Adipocyte (in vitro differentiated cells): ENCODE measurements at places on chromosomes 3 and 15.
A peak's percentile ranks its signal among the peaks of the same experiment; 100 is the strongest.

- peak; percentile 4 for DNase-seq
Observed at GRCh38 chr3:65666448-65667091, 372.1 kb downstream of the MAGI1 start.

GRCh38 chr15:34070003-34070402, 31.0 kb upstream of the AVEN start:
- DNase-seq = no peak

- DNase-seq = no peak
Observed at GRCh38 chr3:13051066-13051465, 22.2 kb downstream of the IQSEC1 start.

- peak; percentile 1 for DNase-seq
Observed at GRCh38 chr3:128946411-128946810, 47.5 kb downstream of the CFAP92 start.

GRCh38 chr15:35208353-35208752, 123.3 kb upstream of the NANOGP8 start:
- DNase-seq = no peak

DNA sequence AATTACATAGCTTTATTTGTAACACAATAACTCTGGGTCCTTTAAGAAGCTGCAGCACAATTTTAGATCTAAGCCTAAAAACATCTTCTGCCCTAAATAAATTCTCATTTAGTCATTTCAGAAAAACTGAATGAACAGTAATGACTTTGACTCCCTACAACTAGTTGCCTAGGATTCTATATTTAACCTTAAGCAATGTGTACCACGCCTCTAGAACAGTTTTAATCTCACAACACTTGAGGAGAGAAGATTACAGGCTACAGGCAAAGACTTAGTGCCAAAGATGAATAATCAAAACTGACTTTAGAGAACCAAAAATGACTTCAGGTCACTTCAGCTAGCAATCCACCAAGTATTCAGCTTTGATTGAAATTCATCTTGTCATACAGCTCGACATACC, 192.8 kb downstream of the ULK4 start:
- DNase-seq = no peak

GRCh38 chr3:10467204-10467603, 38.2 kb downstream of the ATP2B2 start:
- no peak for DNase-seq

- DNase-seq = peak; percentile 82
Observed at GRCh38 chr3:8869613-8870012, 93.7 kb downstream of the RAD18 start.

DNA sequence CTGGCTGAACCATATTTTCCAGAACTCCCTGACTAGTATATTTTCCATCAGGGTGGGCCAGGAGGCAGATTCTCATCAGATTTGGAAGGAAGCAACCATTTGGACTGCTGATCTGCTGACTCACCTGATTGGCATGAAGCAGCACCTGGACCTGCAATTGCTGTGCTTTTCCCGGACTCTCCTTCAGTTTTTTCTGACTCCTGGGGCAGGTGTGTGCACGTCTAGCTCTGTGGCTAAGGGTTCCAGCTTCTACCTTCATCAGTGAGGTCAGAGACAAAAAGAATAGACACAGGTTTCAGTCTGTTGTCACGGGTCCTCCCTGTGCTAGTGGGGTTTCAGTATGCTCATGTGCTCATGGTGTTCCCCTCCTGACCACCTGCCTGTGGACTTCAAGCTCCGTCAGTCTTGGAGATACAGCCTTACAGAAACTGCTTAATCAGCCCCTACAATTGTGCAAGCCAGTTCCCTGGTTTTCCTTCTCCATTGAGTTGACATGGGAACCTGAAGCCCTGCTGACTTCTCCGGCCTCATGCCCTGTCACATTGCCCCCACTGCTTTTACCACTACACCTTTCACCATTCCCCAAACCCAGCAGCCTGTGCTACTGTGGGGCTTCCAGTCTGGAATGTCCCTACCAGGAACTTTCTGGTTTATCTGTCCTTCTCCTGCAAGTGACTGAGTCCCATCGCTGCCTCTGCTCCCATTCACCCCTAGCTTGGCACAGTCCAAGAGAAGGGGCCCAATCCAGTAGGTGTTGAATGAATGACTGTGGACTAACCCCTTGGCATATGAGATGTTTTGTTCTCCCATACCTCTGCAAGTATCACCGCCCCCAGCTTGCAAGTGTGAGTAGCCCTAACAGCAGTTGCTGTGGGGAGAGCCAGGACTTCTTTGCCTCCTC, 31.7 kb downstream of the HMCES start:
- DNase-seq = no peak

DNA sequence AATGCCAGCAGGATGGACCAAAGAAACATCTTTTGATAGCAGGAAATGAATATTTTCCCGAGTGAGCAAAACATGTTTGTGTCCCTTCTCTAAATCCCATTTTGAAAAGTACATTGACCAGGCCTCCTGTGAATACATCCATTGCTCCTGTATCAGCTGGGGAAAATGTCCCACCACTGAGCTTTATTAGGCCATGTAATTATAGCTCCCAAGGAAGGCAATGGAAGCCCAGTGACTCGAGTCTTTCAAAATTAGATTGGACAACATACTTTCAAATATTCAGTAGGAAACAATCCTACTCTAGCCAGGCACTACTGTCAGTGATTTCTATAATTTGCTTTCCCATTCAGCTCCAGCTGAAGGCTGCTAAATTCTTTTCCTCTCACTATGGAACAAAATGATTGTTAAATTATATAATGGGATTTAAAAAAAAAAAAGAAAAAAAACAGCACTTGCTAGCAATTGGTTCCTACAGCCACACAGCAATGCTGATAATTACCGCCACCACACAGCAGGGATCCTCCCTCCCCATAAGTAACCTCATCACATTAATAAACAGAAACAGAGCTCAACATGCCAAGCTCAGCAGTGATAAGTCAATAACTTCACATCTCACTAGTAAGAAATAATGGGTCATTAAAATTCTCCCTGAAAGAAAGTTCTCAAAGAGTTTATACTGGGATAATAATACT, 172.4 kb upstream of the SLC2A2 start:
- DNase-seq = no peak

DNA sequence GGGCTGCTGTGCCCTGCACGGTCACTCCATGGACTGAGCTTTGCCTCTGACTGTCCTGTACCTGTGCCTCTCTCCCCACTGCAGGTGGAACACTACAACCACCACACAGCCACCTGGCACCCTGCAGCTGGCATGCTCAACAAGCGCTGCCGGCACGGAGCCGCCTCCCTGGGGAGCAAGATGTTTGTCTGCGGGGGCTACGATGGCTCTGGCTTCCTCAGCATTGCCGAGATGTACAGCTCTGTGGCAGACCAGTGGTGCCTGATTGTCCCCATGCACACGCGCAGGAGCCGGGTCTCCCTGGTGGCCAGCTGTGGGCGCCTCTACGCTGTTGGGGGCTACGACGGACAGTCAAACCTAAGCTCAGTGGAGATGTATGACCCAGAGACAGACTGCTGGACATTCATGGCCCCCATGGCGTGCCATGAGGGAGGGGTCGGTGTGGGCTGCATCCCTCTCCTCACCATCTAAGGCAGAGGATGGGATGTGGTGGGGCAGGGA, 37.3 kb upstream of the PTPN23 start:
- DNase-seq = no peak

- peak; percentile 58 for DNase-seq
Observed at GRCh38 chr15:68812597-68813431, 7.9 kb downstream of the ANP32A start.

- no peak for DNase-seq
Observed at GRCh38 chr3:31955581-31955980, 25.5 kb downstream of the OSBPL10 start.

- DNase-seq = no peak
Observed at GRCh38 chr3:191294291-191294690, 34.9 kb upstream of the CCDC50 start.

DNA sequence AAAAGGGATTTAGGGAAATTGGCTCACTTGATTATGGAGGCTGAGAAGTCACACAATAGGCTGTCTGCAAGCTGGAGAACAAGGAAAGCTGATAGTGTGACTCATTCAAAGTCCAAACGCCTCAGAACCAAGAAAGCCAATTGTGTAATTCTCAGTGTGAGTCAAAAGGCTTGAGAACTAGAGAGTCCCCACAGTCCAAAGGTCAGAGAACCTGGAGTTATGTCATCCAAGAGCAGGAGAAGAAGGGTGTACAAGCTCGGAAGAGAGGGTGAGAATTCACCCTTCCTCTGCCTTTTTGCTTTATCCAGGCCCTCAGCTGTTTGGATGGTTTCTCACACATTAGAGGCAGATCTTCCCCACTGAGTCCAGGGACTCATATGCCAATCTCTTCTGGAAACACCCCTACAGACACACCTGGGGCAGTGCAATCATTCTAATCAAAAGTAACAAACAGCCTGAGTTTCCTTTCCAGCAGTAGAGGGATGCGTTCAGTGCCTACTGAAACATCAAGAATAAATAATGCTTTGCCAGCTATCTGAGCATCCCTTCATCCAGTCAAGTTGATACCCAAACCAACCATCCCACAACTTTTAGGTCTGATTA, 271.5 kb downstream of the SATB1 start:
- DNase-seq = peak; percentile 84

GRCh38 chr15:95763426-95763825, 567.1 kb upstream of the NR2F2 start:
- DNase-seq = no peak

GRCh38 chr3:64693031-64693430, 5.2 kb upstream of the ADAMTS9 start:
- DNase-seq = no peak

DNA sequence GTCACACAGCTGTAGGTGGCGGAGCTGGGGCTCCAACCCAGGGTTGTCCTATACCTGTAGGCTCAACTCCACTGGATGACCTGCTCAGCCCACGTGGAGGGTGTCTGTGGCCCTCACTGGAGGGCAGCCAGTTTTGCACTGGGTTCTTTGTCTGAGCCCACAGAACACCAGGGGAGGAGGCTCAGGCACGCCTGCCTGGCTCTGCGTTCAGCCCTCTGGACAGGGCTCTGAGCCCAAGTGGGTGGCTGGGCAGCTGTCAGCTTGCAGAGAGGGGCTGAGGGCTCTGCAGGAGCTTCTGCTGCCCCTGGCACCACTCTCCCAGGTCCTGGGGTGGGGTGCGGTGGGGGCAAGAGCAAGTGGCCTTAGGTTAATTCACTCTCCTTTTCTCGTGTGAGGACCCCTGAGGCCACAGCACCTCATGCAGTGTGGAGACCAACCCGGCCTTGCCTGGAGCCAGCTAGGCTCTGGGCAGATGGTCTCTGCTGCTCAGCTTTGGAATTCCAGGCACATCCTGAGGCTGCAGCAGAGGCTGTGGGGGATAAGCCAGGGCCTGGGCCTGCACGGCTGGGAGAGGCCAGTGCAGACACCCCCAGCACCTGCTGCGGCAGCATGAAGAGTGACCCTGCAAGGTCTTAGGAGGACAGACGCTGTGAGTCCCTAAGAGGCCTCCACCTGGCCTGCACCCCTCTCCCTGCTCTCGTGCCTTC, 23.5 kb downstream of the DUSP7 start:
- DNase-seq = no peak

DNA sequence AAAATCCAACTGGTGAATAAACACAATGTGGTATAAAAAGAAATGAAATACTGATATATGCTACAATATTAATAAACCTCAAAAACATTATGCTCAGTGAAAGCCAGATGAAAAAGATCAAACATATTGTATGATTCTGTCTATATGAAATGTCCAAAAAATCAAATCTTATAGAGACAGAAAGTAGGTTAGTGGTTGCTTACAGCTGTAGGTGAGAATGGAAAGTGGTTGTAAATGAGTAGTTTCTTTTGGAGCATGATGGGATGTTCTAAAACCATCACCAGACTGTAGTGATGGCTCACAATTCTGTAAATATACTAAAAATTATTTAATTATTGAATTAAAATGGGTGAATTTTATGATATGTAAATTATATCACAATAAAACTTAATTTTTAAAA, 58.4 kb downstream of the SENP7 start:
- DNase-seq = no peak

GRCh38 chr3:71056327-71056726, 527.2 kb downstream of the FOXP1 start:
- DNase-seq = peak; percentile 32

DNA sequence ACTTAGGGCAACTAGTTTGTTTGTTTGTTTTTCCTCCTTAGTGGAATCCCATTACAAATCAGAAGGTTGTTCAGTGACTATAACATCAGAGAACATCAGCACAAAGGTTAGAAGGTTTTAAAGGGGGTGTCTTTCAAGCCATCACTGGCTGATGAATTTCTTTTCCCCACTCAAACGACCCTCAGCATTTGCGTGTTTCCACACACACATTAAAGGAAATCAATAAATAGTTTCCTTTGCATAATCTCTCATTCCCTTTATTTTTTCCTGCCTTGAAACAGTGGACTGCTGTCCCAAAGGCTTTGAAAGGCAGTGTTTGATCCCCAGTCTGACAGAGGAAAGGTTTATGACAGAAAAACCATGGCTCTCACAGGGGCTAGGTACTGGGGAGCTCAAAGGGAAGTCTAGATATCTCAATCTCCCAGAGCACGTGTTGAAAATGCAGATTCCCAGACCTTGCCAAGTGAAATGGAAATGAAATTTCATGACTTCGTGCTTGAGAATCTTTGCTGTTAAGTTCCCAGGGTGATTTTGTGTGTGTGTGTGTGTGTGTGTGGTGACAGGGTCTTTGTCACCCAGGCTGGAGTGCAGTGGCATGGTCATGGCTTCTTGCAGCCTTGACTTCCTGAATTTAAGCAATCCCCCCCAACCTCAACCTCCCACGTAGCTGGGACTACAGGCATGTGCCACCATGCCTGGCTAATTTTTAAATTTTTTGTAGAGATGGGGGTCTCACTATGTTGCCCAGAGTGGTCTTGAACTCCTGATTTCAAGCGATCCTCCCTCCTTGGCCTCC, 2.2 kb upstream of the INTS14 start:
- no peak for DNase-seq

DNA sequence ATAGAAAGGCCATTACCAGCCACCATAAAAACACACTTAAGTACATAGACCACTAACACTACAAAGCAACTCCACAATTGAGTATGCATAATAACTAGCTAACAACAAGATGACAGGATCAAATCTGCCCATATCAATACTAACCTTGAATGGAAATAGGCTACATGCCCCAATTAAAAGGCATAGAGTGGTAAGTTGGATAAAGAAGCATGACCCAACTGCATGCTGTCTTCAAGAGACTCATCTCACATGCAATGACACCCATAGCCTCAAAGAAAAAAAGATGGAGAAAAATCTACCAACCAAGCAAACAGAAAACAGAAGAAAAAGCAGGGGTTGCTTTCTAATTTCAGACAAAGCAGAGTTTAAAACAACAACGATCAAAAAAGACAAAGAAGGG, 218.7 kb downstream of the ISL2 start:
- no peak for DNase-seq

DNA sequence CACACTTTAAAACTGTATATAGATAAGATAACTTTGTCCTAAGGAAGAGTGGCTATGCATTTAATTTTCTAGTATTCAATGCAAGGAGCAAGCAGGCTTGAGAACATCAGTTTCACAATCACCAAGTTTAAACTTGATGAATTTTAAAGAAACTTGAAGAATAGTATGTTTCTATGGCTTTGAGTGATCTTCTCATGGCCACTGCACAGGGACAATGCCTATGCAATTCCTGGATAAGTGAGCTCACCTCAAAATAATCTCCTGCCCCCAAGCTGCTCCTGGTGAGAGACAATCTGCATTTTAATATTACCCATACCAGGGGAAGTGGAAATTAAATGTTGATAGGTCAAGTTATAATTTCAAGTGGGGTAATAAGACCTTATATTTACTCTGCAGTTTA, 376.6 kb upstream of the CBLB start:
- no peak for DNase-seq
